ENCODE measurements at places on chromosomes 5 and 9.

- no peak for DNase-seq
These were observed 396.2 kb upstream of the IRX4 start for GRCh38 chr5:2278825-2279456.

GRCh38 chr5:142197098-142197497 lies 88.5 kb downstream of the NDFIP1 start:
- no peak for DNase-seq

GRCh38 chr9:70303268-70303667 lies 44.5 kb downstream of the SMC5 start:
- no peak for DNase-seq

- DNase-seq = no peak
These were observed 65.6 kb downstream of the POU5F2 start for GRCh38 chr5:93675460-93676450.

- peak; percentile 68 for DNase-seq
These were observed at the start of gene DAB2 for GRCh38 chr5:39424736-39425637. DAB2 (minus strand) TSS chr5:39424980; CDS start chr5:39394320, 30,660 bp downstream.

GRCh38 chr9:107751567-107752210 lies 262.1 kb upstream of the KLF4 start:
- no peak for DNase-seq

DNA sequence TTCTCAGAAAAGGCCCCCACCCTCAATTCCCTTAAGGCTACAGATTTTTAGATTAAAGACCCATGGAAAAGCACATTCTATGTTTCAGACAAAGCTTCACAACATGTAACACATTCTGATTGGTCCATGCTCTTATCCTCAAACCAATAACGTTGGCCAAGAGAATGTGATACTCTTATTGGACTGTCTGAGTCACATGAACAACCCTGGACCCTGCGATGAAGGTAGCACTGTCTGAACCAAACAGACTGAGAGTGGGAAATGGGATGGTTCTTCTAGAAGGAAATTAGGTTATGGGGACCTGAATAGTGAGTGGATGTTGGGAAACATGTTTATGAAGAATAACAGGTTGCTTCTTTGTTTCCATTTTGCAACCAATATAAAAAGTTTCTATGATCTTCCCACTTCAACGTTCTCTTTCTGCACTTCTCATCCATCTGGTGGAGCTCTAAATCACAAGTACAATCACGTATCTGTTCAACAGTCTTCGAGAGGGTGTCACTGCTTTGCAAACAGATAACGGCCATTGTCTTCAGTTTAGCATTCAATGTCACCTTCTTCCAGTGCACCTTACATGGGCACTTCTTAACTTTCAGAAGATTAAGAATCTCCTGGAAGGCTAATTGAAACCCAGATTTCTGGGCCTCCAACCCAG lies 81.6 kb downstream of the PTCH1 start:
- no peak for DNase-seq

DNA sequence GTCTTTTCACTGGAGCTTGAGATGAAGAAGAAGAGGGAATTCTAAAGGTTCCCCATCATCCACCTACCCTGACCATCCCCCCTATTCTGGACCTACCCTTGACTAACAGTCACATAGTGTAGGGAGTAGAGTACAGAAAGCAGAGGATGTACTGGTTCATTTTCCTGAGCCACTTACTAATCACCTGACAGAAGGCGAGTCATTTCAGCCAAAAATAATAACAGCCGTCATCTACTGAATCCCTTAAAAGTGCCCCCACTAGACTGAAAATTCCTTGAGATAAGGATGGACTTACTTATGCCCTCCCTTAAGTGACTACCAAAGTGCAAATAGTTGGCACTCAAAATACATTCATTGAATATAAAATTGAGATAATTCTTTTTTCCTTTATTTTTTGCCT lies 112.2 kb downstream of the FOXD1 start:
- DNase-seq = no peak

DNA sequence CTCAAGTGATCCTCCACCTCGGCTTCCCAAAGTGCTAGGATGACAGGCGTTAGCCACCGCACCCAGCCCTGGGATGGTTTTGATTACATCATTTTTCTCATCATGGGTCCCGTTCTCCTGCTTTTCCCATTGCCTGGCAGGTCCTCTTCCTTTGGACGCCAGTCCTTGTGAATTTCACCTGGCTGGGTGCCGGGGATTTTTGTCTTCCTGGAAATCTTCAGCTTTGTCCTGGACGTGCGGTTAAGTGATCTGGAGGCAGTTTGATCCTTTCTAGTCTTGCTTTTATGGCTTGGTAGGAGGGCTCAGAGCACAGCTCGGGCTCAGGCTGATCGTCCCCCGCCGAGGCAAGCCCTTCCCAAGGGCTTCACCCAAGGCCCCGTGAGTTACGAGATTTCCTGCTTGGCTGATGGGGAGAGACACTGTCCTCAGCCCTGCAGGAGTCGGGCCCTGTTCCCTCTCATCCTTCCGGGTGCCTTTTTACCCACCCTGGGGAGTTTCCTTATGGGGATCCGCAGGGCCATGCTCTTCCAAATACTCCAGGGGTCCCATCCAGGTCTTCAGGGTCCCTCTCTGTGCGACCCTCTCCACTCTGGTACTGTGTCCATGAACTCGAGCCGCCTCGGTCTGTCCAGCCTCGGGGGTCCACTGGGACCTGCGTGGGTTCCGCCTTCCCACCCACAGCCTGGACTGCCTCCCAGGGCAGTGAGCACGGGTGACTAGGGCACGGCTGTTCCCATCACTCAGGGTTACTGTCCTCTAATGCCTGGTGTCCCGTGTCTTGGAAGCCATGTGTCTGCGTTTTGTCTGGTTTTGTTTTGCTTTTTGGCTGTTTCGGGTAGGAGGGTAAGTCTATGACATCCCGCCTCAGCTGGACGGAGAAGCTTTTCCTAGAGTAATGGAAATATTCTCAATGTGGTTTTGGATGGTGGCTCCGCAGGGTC lies 22.3 kb upstream of the EGFL7 start:
- no peak for DNase-seq

DNA sequence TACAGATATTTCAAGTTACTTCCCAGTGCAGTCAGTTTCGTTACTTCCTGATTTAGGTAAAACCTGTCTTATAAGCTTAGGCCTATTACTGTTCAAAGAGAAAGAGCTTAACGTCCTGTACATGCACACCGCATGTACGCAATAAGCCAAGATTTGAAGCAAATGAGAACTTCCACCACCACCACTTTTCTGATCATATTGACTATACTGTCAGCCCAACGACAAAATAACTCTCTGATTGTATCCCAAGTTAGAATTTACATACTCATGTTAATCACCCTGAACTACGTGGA lies 5.1 kb downstream of the NFIB start:
- DNase-seq = no peak

DNA sequence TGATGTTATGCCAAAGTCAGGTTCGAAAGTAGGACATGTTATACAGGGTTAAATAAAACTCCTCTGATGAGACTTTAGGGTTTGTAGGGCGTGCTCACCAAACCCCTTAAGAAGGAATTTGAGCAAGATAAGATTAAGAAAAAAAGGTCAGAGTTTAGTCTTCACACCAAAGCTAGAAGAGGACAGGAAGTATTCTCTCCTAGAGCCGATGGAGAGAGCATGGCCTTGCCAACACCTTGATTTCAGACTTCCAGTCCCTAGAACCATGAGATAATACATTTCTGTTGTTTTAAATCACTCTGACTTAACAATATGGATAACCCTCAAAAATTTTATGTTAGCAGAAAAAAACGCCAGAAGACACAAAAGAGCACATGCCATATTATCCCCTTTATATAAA lies 16.3 kb upstream of the PLCXD3 start:
- no peak for DNase-seq

DNA sequence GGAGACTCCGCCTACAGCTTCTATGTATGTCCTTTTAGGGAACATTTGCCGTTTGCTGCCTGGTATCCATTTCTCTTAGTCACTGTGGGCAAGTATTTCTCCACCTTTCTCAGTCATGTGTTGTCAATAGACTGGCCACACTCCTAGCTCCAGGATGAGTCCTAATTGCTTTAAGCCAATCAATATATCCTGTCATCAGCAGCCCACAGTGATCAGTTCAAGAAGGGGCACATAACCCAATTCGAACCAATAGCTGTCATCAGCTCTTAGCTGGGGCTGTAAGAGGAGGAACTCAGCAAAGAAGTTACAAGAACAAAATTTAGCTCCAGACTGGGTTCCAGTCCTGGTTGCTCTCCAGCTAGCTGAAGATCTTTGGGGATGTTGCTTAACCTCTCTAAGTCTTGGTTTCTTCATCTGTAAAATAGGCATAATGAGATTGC lies 70.7 kb upstream of the MAN2A1 start:
- DNase-seq = no peak

DNA sequence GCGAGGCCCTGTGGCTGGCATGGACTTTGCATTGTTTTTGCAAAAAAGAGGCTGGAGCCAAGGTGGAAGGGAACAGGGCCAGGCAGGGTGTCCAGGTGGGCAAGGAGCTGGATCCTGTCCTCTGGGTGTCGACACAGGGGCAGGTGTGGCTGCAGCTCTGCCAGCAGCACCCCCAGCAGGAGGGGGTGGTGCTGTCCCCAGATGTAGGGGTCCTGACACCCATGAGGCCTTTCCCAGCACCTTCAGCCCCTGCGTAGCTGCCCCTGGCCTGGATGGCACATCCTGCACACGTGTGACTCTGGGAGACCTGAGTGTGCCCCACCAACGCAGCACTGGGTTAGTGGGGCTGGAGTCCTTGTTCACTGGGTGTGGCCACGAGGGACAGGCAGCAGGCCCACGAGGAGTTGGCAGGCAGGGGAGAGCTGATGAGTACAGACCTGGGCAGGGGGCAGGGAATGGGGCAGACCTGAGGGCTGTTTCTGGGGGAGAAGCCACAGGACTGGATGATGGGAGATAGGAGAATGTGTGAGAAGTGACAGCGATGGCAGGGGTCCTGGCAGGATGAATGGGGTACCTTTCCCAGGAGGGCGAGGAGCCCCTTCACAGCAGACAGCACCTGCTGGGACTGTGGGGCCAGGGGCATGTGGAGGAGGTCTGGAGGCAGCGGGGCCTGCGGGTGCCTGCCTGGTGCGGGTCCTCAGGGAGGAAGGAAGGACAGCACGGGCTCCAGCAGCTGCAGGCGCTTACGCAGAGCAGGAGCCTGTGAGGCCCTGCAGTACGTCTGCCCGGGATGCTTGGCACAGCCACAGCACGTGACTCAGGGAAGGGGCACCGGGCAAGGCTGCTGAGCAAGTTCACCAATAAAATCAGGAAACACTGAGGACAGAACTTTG lies 3.6 kb upstream of the RASGEF1C start:
- DNase-seq = no peak

GRCh38 chr5:78803353-78803752 lies 154.8 kb upstream of the LHFPL2 start:
- peak; percentile 4 for DNase-seq

DNA sequence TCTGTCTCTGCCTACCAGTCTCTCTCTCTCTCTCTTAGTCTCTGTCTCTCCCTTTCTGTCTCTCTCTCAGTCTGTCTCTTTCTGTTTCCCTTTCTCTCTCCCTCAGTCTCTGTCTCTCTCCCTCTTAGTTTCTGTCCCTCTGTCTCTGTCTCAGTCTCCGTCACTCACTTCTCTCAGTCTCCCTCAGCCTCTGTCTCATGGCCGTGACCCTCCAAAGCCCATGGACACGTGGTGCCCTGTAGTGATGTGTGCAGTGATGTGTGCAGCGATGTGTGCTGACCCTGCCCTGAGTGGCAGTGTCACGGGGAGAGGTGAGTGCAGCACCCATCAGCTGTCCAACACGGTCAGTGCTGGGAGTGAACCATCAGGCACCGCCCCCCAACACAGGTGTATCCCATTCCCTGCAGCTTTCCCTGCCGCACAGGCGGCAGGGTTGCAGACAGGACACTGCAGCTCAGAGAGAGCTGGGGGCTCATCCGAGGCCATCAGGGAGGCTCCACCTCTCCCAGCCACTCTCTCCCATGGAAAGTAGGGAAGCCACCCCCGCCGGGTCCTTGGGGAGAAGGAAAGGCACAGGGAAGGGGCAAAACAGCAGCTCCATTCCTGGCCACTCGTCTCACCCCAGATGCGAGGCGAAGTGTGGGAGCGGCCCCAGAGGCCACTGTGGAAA lies 794 bp upstream of the LRRC14B start:
- no peak for DNase-seq

Measured in hypothalamus (tissue), 51 donors.